Hematopoietic multipotent progenitor cell treated with erythropoietin and hydrocortisone succinate and interleukin-3 and kit ligand, for 15 days (in vitro differentiated cells): ENCODE measurements at places on chromosomes 11 and 22.

GRCh38 chr22:40679964-40680818 is 907 bp downstream of the MCHR1 start:
- no peak for DNase-seq

GRCh38 chr11:14460147-14460546 is 39.5 kb downstream of the COPB1 start:
- no peak for DNase-seq

GRCh38 chr11:1875093-1875850 is 16.4 kb downstream of the PRR33 start:
- no peak for DNase-seq

GRCh38 chr11:128595221-128595620 is 7.9 kb upstream of the ETS1 start:
- DNase-seq = no peak

- no peak for DNase-seq
Measured at GRCh38 chr11:24617856-24618255, 121.0 kb downstream of the LUZP2 start.

GRCh38 chr22:46229701-46230100 is 20.4 kb downstream of the CDPF1 start:
- no peak for DNase-seq
